ENCODE measurements at places on chromosomes 2 and 18.

GRCh38 chr2:178449700-178450523 lies 1.1 kb downstream of the PRKRA start:
- DNase-seq: peak; percentile 9

- DNase-seq: no peak
These were observed 2.1 kb downstream of the STK39 start for GRCh38 chr2:168245074-168245825.

- peak; percentile 23 for DNase-seq
These were observed 245.5 kb upstream of the KCNJ3 start for GRCh38 chr2:154452906-154453493.

DNA sequence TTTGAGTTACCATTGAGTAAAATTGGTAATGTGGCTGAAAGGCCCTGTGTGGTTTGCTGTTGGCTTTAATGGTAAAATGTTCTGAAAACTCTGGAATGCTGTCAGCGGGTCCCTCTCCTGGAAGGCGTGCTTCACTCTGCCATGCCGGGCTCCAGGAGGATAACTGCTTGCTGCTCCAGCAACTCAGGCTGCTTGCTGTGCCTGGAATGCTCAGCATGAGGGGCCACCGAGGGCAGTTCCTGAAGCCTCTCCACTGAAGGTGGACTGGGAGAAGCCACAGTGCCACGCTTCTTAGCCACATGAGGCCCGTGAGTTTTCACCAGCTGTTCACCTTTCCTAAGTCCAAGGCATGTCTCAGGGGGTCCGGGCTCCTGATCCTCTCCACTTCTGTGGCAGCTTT lies 90.4 kb upstream of the FAM110C start:
- DNase-seq: no peak

DNA sequence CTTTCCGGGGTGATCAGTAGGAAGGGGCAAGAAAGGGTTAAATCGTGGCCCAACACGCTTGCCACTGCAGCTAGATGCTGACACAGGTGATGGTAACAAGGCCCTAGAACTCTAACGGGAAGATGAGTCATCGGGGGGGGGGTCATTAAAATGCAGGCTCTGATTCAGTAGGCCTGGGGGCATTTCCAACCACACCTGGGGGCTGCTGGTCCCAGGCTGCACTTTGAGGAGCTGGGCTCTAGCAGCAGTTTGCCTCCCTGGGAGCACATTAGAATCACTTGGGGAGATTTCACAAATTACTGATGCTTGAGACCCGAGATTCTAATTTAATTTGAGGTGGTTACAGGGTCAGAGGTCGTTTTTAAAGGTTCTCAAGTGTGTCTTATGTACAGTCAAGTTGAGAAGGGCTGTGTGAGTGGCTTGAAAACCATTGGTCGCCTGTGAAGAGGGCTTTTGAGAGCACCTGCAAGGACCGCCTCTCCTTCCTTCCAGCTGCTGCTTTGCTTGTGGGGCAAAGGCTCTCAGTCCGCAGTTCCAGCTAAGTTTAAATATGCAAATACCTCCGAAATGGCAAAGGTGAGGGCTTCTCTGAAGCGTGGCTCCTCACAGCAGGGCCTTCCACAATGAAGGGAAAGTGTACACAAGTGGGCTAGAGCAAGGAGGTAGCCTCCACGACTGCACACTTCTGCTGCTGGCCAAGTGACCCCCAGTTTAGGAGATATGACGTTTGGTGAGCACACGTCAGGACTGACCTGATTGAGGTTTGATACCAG lies 128.0 kb upstream of the MSH6 start:
- DNase-seq: no peak

DNA sequence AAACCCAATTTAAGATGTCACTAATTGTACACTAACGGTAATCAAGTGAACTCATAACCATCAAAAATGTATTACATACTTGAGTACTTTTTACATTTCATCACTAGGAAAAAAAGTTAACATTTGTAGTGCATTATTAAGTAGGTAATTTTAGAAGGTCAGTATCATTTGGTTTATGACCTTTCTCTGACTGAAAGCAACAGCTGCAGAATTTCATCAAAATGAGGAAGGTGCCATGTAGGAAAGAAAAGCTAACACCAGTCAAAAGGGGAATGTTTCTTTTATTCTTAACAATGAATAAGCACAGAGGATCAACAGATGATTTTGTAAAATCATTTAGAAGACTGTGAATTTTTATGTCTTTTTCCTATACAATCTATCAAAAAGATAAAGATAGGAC lies 79.0 kb downstream of the PIGN start:
- no peak for DNase-seq

GRCh38 chr2:109216332-109216731 lies 87.3 kb downstream of the SH3RF3 start:
- no peak for DNase-seq

- DNase-seq: peak; percentile 56
These were observed 14.4 kb upstream of the STAT4 start for GRCh38 chr2:191165176-191165643.

- DNase-seq: peak; percentile 29
These were observed 755 bp upstream of the ATP9B start for GRCh38 chr18:79068341-79068936.

- DNase-seq: no peak
These were observed 6.3 kb downstream of the OSR1 start for GRCh38 chr2:19351899-19352697.

DNA sequence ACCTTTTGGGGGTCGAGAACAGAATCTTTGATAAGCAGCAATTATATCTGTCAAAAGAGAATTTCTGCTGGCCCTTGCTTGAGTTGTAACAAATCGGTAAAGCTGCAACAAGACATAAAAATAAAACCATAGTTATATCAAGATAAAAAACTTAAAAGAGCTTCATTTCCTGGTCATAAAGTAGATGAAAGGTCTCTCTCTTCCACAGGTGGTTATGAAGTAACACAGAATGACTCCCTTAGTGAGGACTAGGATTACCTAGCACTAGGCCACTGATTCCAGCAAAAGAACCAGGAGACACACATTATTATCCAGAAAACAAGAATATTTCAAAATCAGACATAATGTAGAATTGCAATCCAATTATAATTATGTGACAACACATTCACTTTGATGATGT lies 5.4 kb downstream of the AFG3L2 start:
- DNase-seq: no peak

DNA sequence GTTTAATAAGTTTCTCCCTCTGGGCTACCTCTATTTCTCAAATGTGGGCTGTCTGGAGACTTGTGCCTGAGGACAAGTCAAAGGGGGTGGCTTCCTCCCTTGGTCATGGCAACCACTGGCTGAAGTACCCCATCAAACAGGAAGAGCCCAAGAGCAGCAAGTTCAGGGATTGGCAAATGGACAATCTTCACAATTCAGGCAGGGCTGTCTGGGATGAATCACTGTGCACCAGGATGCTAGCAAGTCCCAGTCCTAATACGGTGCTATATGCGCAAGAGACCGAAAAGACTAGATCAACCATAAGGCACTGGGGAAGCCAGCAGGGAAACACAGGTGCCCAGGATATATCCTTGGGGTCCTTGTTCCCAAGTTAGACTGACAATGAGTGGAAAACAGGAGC lies 75.5 kb downstream of the ANTXR1 start:
- DNase-seq: peak; percentile 41

Measured in GM03348 (cell line).